CD4-positive, alpha-beta T cell (primary cell): ENCODE measurements at places on chromosomes 12 and 14.

DNA sequence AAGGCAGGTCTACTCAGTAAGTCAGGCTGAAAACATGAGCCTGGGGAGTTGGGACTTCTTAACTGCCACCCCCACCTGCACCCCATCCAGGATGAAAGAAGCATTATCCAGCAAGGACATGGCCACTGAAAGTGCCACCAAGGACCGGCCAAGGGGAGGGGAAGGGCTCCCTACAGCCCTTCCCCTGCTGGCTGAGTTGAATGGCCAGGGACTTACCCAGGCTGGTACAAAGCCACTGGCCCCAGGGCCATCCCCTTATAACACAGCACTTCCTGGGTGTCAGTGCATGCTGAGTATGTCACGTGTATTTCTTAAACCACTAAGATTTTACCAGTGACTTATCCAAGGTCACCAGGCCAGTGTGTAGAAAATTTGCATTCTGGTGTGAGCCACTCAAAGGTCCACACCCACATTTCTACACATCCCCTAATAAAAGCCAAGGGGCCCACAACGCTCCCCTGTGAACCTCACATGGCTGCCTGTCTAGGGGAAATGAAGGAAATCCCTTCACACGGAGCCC lies 29.3 kb upstream of the ZFP36L1 start:
- no peak for DNase-seq

- DNase-seq, result no peak
These were observed 60.0 kb downstream of the ITPK1 start for GRCh38 chr14:93055651-93056115.

DNA sequence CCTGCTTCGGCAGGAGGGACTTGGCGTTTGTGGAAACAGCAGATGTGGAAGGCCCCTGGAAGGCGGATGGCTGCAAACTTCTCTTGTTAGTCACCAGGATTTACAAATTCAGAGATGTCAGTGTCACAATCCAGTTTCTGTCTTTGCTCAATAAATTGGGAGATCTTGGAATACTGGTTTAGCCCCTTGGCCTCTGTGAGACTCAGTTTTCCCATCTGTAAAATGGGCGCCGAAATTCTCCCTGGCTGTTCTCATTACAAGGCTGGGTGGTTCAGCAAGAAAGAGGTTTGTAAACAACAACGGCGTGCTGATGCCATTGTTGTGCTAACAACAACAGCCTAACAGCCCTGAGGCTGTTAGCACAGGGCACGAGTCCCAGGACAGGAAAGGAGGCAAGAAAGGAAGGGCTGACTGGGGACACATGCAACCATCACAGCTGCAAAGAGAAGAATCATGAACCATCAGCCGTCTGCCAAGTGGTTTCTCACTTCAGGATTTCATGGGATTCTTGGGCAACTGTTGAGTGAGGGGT lies 127.5 kb downstream of the AACS start:
- DNase-seq, result no peak

- no peak for DNase-seq
These were observed 43.4 kb downstream of the SAMD4A start for GRCh38 chr14:54610051-54610977.

DNA sequence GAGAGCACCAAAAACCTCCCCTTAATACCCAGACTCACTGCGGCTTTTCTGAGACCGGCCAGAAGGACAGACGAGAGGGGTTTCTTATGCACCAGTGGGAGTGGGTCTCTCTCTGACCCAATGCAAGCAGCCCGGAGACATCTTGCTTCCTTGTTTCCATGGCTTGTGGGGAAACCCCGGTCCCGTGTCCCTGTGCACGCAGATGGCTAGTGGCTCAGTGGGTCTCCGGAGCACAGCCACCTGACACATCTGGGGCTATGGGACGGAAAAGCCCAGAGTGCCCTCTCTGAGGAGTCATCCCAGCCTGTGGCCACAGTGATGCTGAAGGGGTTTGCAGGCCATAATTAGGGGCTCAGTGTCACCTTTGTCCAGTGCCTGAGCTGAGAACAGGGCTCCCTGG lies 197.6 kb downstream of the PHETA1 start:
- no peak for DNase-seq

GRCh38 chr14:78278464-78279250 lies 108.5 kb downstream of the NRXN3 start:
- DNase-seq, result no peak

DNA sequence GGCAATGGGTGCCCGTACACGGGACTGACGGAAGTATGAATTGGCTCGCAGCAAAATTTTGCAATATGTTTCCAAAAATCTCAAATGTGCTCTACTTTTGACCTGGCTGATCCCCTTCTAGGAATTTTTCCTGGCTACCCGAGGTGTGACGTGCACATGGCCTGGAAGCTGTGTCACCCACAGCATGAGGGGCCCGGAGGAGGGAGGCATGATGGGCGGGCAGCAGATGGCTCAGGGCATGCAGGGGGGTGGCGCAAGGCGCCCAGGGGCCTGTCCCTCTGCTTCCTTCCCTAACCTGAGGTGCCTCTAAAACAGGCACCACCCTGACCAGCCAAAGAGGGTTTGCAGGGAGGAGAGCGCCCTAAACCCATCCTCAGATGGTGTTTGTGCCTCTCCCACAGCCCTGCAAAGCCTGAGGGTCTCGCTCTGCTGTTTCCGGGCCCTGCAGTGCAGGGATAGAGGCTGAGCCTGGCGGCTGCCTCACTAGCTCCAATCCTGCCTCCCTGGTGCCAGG lies 6.7 kb downstream of the GPR132 start:
- DNase-seq, result no peak

GRCh38 chr12:106687672-106688071 lies 86.8 kb upstream of the RIC8B start:
- no peak for DNase-seq

- DNase-seq, result no peak
These were observed 299.0 kb upstream of the DDHD1 start for GRCh38 chr14:53452005-53452673.

GRCh38 chr14:61524211-61524806 lies 171.0 kb upstream of the HIF1A start:
- DNase-seq, result no peak

DNA sequence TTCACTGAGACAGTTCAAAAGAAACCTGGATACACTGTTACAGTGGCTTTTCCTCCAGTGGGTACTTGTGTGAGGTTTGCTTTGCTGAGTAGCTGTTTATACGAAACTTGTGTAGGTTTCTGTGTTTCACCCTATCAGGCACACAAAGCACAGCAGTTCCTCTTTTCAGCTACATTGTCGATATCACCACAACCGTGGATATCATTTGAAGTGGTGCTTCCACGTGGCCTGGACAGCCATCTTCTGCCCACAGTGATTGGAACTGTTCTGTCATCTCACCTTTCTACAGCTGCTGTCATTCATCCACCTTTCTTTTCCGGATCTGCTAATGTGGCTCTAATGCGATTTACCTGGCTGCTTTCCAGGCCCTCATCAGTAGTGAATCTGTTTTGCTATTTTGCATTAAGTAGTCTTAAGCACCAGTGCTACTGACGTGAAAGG lies 368.8 kb downstream of the SYT1 start:
- no peak for DNase-seq

DNA sequence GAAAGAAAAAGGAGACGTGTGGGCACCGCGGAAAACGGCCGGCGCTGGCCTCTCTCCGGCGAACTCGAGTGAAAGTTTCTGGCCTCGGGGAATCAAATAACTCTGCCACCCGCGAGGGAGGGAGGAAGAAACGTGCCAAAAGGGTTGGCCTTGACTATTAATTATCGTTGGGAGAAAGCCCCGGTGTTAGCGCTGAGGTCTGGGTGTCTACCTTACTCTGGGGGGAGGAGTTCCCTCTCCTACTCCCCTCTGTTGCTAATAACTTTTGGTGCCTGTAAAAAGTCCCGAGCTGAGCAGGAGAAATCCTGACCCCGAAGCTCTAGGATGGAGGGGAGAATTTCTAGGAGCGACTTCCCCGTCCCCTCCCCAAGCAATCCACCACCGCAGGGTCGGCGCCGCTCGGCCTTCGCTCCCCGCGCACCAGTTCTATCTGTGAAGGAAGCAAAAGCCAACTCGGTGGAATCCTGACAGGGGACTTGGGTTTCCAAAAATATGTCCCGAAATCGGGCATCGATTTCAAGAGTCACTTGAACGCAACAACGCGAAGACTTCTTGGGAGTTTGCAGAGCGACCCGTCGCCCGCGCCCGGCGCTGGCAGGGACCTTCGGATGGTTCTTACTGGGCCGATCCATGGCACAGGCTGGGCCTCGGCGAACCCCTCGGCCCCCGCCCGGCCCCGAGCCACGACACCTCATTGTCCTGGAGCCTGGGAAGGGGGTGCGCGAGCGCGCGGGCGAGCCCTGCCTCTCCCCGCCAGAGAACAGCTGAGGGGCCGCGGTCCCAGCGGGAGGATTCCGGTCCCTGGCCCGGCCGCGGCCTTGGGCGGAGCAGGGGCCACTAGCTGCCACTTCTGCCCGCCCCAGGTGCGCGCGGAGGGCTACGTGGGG lies 1.7 kb downstream of the OTX2 start:
- DNase-seq, result no peak

GRCh38 chr14:68819260-68819691 lies 26.4 kb upstream of the ZFP36L1 start:
- DNase-seq, result peak; percentile 48

GRCh38 chr12:5520831-5521230 lies 88.9 kb downstream of the NTF3 start:
- no peak for DNase-seq

DNA sequence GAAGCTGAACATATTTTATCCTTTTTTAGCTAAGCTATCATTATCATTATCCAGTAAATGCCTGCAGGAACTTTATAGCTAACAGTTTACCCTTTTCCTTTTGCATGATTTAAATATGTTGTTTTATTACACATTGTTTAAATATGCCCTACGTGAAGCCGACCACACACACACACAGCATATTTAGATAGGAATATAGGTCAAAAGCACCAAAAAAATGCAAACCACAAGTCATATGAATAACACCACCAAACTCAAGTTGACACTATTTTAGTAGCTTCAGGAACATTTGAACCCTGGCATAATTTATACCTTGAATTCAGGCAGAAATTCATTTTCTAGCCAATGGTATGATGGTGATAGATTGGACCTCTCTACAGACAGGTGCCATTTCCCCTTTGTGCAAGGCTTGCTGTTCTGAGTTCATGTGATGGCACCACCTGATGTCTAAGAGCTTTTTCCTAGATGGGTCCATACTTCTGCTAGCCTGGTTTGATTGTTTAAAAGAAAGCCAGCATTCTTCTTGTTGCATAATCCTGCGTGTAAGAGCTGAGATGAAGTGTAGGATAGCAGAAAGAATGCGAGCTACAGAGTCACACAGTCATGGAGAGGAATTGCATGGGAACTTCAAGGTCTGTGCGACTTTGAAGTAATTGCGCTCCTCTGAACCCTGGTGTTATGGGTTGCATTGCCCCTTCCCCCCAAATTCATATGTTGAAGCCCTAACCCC lies 454.8 kb upstream of the SOX5 start:
- no peak for DNase-seq

GRCh38 chr12:95838125-95838524 lies 20.6 kb upstream of the SNRPF start:
- DNase-seq, result no peak

DNA sequence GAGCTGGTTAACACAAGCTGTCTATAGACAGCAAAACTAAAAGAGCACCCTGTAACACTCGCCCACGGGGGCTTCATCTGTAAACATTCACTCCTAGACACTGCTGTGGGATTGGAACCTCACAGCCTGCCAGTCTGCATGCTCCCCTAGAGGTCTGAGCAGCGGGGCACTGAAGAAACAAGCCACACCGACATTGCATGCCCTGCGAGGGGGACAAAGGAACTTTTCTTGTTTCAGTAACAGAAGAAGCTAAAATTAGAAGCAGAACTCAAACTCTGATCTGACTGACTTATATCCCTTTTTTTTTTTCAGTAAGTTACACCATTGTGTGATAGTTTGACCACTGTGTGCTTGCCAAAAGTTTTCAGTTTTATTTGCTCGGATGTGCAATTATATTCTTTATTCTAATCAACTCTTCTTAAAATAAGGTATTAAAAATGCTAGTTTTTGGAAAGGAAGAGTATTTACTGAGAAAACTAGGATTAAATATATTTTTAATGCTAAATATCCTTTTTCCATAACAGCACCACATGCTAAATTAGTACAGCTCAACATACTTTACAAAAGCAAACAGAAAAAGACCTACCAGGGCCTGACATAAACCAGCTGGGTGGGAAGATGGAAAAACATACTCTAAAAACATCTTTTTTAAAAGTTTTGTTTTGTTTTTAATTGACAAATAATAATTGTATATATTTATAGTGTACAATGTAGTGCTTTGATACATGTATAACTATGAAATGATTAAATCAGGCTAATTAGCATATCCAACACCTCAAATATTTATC lies 100.2 kb downstream of the EPS8 start:
- no peak for DNase-seq

GRCh38 chr14:20001863-20002262 lies at the start of gene OR4Q2:
TSS of gene OR4Q2 (plus strand) at chr14:20002163.
- DNase-seq, result no peak

DNA sequence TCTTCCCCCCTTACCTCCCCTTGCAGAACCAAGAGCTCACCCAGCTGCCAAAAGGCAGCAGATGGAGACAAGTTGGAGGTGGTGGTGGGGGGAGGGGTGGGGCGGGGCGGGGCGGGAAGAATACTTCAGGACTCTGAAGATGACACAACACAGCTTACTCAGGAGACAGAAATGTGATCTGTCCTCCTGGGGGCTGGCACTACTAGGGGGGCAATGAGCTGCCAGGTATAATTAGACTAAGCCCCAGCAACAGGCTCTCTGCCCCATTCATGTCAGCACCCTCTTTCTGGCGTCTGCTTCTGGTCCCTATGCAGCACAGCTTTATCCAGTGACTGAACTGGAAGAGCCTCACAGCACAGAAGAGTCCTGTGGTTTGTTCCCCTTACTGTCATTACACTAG lies 407.0 kb downstream of the MED13L start:
- DNase-seq, result no peak

- DNase-seq, result no peak
These were observed 90.9 kb upstream of the PKP2 start for GRCh38 chr12:32987512-32987911.

- no peak for DNase-seq
These were observed 24.3 kb upstream of the SNAPC1 start for GRCh38 chr14:61737915-61738314.

DNA sequence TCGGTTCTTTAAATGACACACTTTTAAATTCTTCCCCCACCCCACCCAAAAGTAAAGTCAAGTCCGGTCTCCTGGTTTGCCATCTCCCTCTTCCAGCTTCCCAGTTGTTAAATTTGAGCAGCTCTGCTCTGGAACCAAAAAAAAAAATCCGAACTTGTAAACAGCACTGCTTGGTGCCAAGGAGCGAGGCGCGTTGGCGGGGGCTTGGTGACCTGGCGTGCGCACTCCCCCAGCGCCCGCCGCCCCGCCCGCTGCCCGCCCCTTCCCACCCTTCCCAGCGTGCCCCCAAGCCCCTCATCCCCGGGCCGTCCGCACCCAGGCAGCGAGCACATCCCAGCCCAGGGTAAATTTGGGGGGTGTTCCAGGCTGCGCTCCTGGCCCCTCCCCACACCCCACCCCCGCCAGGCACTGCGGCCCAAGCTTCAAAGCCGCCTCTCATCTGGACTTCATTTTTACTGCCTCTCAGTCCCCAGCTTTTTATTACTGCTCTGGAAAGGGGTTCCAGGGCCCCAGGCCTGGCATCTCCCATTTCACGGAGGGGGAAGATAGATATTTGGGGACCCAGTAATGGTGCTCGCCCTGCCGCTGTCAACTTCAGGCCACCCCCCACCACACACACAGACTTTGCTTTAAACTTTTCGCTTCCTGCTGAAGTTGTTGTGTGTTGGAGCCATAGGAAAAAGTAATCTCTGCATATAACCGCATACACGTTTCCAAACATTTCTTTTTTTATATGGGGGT lies 11.7 kb upstream of the ITGB7 start:
- DNase-seq, result no peak
